ENCODE measurements at places on chromosomes 12 and 14. TPM values are rescaled to one million over a fixed set of nuclear protein-coding genes. Genes with fewer than 3 reads are reported as not detected.

The OR4K5 gene
- not detected for total RNA-seq

DNA sequence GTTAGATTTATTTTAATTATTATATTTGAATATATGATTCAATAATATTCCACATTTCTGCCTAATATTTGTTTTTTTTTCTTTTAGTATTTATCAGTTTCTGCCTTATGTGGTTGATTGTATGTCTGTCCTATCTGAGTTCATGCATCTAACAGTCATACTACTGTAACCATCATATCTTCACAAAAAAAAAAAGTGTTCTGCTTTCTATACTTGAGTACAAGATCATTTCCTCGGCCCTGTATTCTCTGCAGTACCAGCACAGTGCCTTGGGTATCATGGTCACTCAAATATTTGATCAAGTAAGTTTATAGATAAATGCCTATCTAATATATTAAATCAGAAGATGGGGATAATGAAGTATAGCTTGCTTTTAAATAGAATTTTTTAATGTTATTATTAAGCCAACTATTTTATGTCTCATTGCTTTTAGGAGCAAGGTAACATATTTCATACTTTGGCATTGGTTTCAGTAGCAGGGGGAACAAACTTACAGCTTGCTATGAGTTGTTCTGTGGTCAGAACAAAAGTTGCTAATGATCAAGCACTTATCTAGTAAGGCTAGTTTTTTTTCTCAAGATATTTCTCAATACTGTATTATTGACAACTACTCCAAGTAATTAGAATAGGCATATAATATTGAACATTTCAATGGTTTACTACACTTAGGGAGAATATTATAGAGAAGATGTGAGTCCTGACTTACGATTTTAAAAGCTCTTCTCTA lies 290.5 kb upstream of the FBXO33 start:
- DNase-seq, result no peak

DNA sequence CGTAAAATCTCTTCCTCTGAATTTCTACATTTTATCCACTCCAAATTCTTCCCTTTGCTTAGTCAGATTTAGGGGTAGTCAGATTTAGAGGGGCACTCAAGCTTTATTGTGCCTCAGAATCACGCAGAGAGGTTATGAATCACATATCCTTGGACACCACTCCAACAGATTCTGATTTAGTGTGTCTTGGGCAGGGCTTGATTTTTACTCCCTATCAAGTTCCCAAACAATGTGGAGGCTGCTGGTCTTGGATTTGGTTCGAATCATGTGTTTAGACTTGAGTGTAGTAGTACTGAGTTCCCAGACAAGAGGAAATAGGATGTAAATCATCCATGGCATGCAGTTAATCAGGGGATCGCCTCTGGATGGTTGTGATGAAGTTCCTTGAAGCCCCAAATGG lies 298.1 kb upstream of the CLEC14A start:
- no peak for DNase-seq

GRCh38 chr12:94109160-94109559 lies 39.2 kb upstream of the PLXNC1 start:
- no peak for DNase-seq

- no peak for DNase-seq
Observed at GRCh38 chr12:89971880-89972279, 263.2 kb upstream of the ATP2B1 start.
